ENCODE measurements at places on chromosomes 16 and 17.

DNA sequence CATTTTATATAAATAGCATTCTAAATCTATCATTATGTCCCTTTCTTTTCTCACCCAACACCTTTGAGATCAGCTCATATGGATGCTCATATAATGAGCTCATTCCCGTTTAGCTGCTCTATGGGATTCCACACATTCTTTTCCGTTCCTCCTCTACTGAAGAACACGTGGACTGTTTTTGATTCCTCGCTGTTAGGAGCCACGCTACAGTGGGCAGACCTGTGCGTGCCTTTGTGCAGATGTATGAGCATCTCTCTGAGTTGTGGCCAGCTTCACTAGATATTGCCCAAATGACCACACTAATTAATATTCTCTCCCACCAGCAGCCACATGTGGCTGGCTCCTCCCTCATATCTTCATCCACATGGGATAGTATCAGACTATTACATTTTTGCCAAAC is 6.0 kb upstream of the TNFRSF13B start:
- DNase-seq, result no peak

DNA sequence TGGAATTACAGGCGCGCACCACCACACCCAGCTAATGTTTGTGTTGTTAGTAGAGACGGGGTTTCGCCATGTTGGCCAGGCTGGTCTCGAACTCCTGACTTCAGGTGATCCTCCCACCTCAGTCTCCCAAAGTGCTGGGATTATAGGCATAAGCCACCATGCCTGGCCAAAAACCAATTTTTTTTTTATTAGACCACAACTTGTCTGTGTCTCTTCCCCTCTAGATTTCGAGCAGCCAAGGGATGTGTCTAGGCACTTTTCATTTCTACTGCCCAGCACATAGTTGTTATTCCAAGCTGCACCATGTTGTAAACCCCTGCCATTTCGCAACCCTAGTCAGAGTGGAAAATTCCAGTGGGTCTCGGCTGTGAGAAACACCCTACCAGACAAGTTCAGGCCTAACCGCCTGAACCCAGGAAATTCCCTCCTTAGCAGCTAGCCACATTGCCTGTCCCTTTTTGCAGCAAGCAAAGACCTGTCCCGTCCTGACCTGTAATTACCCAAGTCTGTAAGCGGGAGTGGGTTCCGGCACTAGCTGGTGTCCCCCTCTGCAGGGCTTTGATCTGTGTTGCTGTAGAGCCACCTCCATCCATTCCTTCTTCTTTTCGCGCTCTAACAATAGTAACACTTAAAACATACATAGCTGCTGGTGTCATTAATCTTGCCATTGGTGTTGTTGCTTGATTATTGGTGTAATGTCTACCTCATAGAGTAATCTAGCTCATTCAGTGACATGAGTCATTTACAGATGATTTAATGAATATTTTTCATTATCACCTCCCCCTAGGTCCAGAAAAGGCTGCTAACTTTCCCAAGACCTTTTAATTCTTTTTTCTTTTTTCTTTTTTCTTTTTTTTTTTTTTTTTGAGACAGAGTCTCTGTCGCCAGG is 77.3 kb upstream of the ATF7IP2 start:
- no peak for DNase-seq

GRCh38 chr17:76255801-76256429 is 9.2 kb upstream of the UBALD2 start:
- no peak for DNase-seq

DNA sequence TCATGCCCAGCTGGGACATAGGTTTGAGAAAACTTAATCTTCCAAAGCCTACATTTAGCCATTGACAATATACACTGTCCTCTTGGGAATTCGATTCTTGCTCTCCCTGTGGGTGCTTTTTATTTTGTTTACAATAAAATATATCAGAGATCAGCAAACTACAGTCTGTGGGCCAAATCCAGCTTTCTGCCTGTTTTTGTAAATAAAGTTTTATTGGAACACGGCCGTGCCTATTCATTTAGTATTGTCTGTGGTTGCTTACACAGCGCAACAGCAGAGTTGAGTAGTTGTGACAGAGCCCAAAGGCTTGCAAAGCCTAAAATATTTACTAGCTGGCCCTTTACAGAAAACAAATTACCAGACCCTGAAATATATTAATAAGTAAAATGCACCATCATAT is 39.7 kb upstream of the DNAJA2 start:
- no peak for DNase-seq

DNA sequence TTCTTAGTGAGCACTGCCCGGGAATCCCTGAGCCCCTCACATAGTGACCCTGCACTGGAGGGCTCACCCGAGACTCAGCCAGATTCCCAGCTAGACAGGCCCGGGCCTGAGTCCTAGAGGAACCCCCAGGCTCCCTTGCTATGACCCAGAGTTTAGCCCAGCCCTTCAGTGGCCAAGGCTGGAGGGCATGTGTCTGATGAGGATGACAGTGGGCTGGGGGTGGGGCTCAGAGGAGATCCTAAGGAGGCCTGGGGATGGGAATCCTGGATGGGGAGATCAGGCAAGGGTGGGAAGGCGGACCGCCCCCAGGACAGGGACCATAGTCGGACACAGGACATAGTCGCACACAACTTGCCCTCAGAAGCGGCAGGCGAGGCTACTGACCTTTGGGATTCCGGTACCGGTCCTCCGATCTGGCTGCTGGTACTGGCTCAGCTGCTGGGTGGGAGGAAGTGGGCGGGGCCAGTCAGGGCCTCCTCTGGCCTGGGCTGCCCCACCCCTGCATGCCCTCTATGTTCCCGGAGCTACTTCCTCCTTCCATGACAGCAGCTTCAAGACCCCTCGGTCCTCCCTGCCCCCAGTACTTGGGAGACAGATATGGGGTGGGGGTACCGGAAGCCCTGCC is 1.1 kb downstream of the CD79B start:
- peak; percentile 23 for DNase-seq

DNA sequence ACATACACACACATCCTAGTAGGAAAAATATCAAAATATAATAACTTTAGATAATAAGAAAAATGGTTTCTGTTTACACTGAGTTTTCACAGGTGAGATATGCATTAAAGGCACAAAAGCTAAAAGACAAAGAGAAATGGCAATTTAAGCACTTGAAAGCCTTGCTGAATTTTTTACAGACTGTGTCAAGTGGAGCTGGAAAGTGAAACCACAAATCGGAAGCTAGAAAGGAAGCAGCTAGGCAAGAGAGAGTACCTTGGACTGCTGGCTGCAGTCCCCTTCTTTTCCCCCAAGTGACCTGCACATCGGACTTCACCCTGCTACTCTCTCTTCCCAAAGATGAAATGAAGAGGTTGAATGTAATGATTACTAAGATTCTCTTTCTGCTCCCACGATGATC is 135.1 kb downstream of the CDH13 start:
- no peak for DNase-seq

DNA sequence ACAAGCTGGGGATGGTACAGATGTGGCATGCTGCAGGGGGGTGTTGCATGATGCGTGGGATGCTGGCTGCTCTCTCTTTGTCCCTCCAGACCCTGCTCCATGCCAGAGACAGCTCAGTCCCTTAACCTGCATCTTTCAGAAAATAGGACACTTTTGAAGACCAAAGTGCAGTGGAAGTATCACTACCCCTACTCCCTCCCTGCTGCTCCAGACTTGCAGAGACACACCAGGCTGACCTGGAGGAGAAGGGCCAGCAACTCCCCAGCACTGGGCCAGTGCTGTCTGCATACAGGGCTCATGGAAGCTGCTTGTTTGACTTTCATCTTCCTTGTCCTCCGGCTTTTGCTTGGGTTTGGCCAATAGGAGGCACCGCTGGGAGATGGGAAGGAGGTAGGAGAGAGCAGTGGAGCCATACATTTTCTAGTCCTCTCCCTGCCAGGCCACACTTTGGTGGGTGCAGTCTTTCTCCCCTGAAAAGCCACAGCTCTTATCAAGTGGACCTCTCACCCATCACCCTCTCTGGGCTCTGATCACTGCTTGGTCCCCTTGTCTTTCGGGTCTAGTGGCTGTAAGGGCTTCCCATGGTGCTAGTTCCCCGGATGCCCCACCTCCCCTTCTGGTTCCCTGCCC is 46.1 kb upstream of the NKD1 start:
- DNase-seq, result no peak

DNA sequence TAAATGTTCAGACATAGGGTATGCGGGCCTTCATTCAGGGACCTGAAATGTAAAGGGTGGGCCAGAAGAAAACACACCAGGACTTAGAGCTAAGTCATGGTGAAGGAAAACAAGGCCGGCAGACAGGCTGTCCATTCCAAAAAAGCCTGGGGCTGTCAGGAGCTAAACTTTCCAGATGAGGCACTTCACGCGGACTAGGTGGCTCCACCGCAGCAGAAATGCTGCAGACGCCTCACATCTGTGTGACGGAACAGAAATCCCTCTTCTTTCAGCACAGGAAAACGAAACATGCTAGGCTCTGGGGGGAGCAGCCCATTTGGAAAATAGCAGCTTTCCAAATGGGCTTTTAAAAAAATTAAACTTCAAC is 88.7 kb downstream of the HS3ST3A1 start:
- DNase-seq, result no peak

GRCh38 chr17:42310787-42311215 is 22.5 kb downstream of the STAT5A start:
- no peak for DNase-seq

DNA sequence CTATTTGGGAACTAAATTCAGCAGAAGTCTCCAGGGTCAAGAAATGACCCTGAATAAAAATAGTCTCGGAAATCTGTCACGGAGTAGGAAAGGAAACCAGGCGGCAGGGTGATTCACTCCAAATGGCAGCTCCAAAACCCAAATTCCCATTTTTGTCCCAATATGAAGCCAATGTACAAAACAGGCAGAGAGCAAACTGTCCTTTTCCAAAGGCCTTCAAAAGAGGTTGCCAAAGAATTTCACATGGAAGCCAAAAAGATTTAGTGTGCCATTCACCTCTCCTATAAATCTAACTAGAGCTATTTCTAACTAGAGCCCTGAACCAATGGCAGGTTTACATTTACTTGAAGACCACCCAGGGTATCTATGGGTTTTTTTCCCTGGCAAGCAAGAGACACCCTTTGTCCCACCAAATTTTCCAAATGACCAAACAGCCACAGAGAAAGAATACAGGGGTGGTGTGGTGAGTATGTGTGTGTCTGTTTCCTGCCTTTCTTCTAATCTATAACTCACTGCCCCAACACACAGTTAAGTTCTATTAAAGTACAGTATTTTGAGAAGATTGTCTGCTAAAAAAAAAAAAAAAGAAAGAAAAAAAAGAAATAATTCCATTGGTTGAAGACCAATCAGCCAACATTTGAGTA is 6.8 kb downstream of the MYO1D start:
- no peak for DNase-seq

DNA sequence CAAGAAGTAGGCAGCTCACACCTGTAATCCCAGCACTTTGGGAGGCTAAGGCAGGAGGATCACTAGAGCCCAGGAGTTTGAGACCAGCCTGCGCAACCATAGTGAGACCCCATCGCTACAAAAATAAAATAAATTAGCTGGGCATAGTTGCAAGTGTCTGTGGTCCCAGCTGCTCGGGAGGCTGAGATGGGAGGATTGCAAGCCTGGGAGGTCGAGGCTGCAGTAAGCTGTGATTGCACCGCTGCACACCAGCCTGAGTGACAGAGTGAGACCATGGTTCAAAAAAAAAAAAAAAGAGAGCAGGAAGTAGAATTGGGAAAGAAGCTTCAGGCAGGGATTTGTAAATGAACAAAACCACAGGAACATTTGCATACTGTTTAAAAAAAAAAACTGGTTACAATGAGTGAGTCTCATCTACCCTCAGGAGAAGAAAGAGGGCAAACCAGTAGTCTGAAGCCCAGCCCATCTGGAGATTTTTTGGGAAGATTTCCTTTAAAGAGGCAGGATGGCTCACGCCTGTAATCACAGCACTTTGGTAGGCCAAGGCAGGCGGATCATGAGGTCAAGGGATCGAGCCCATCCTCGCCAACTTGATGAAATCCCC is 7.9 kb downstream of the MPV17L start:
- no peak for DNase-seq

GRCh38 chr17:3688852-3689261 is 7.1 kb downstream of the P2RX5 start:
- DNase-seq, result no peak

DNA sequence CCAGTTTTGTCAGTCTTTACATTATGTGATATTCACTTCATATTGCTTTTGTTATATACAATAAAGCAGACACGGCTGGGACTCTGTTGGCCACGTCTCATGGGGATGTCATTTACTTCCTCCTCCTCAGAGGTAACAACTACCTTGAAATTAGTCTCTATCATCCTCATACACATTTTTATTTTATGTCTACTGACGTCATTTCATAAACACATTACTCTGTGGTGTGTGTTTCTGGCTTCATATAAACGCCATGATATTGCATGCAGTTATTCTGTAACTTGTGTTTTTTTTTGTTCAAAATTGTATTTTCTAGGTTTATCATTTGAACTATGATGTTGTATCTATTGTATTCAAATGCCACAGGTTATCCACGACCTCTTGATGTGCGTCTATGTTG is 13.4 kb upstream of the IRF8 start:
- no peak for DNase-seq

GRCh38 chr16:27127308-27127707 is 60.6 kb downstream of the C16orf82 start:
- no peak for DNase-seq

DNA sequence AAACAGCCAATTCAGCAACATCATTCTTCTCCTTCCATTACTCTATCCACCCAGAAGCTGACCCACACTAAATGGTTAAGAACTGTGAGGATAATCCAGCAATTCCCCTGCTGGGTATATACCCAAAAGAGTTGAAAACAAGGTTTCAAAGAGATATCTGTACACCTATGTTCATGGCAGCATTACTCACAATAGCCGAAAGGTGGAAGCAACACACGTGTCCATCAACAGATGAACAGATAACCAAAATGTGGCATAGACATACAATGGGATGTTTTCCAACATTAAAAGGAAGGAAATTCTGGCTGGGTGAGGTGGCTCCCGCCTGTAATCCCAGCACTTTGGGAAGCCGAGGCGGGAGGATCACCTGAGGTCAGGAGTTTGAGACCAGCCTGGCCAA is 19.9 kb downstream of the MIS12 start:
- DNase-seq, result no peak

DNA sequence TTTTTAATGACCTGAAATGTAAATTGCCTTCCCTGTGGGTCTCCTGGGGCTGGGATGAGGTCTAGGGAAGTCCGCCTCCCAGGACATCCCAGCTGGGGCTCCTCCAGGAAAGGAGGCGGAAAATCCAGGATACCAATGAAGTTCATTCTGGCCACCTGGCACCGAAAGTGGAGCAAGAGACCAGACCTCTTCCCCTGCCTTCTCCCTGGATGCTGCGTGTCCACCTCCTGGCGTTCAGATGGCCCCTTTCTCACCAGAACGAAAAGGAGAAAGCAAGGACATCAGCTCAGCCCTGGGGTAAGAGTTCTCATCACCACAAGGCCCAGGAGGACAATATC is 20.4 kb downstream of the RBFOX3 start:
- DNase-seq, result no peak

- no peak for DNase-seq
These were observed 50.7 kb upstream of the DOC2B start for GRCh38 chr17:231966-232807.

GRCh38 chr16:3590736-3591435 is 13.7 kb upstream of the NLRC3 start:
- no peak for DNase-seq

DNA sequence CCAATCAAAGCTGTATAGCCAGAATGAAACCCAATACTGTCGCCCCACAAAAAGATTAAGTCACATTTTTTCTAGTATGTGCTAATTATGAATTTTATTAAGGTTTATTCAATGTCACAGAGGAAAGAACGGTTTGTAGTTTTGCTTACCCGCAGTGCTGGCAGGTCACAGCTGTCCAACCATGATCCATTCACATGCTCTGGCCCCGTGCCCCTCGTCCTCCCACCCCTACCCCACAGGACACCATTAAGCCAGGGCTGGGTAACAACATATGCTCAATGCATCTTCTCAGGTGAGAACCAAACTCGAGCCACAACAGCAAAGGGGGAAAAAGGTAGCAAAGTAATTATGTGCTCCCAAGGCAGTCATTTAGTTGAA is 589 bp upstream of the FBF1 start:
- no peak for DNase-seq

Measured in T-helper 17 cell (primary cell).